Thoracic aorta (tissue), 2 donors: ENCODE measurements at places on chromosomes 2 and 18. TPM values are rescaled to one million over a fixed set of nuclear protein-coding genes. Genes with fewer than 3 reads are reported as not detected.

Gene ZSWIM2
- total RNA-seq = not detected

GRCh38 chr18:73615506-73615905 is 532.1 kb downstream of the FBXO15 start:
- H3K4me3 ChIP-seq = no peak overlapping the region
- H3K4me1 ChIP-seq = no peaks in the 10 kb centered on the region
- H3K27me3 ChIP-seq = no peaks in the 10 kb centered on the region
- H3K36me3 ChIP-seq = no peaks in the 10 kb centered on the region
- no peak overlapping the region for H3K27ac ChIP-seq
- no peak for DNase-seq

GRCh38 chr2:41000906-41001305 is 549.0 kb upstream of the SLC8A1 start:
- H3K27ac ChIP-seq = no peak overlapping the region
- no peaks in the 10 kb centered on the region for H3K4me1 ChIP-seq
- no peaks in the 10 kb centered on the region for H3K36me3 ChIP-seq
- no peak for DNase-seq

DNA sequence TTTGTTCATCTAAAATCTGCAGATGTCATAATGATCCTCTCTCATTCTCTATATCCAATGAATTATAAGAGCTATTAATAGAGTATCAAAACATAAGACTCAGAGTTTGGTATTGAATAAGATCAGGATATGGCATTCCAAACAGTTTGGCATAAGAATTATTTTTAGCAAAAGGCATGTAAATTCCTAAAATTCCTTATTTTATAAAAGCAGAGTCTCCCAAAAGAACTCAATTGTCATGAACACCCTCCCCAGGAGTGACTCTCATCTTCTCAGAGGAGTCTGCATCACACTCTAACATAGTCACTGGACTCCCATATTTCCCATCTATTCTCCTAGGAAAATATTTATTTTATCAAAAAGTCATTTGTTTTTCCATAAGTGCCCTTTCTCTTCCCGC is 1710.2 kb upstream of the SLC39A10 start:
- no peak overlapping the region for H3K4me3 ChIP-seq
- no peak overlapping the region for H3K27ac ChIP-seq
- no peaks in the 10 kb centered on the region for H3K27me3 ChIP-seq
- no peak for DNase-seq
- H3K36me3 ChIP-seq = no peaks in the 10 kb centered on the region

DNA sequence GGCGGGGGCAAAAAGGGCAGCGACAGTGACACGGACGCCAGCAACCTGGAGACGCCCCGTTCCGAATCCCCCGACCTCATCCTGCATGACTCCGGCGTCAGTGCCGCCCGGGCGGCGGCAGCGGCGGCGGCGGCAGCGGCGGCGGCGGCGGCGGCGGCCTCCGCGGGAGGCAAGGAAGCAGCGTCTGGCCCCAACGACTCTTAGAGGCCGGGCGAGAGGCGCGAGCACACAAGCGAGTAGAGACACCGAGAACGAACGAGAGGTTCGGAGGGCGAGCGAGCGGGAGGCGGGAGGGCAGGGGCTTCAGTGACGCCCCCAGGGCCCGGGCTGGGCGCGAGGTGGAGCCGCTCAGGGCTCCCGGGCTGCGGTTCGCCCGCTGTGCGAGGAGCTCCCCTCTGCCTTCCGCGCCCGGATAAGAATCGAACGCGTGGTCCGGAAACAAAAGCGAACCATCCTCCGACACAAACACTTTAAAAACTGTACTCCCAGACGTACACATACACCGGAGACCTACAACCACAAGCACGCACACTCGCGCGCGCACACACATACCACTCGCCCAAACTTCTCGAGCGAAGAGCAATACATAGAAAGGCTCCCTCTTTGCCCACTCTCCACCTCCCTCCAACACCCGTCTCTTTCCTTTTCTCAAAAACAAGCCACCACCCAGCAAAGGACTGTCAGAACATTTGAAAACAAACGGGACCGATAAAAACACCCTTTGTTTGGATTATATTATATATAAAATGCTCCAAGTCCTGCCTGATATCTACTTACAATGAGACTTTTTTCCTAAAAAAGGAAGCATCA is 2.8 kb downstream of the SP9 start:
- H3K4me1 ChIP-seq = peaks cover 62% of the 10 kb centered on the region
- H3K4me3 ChIP-seq = peak overlapping the region; percentile 65
- no peaks in the 10 kb centered on the region for H3K36me3 ChIP-seq
- peaks cover 82% of the 10 kb centered on the region for H3K27me3 ChIP-seq
- DNase-seq = no peak
- H3K27ac ChIP-seq = no peak overlapping the region

DNA sequence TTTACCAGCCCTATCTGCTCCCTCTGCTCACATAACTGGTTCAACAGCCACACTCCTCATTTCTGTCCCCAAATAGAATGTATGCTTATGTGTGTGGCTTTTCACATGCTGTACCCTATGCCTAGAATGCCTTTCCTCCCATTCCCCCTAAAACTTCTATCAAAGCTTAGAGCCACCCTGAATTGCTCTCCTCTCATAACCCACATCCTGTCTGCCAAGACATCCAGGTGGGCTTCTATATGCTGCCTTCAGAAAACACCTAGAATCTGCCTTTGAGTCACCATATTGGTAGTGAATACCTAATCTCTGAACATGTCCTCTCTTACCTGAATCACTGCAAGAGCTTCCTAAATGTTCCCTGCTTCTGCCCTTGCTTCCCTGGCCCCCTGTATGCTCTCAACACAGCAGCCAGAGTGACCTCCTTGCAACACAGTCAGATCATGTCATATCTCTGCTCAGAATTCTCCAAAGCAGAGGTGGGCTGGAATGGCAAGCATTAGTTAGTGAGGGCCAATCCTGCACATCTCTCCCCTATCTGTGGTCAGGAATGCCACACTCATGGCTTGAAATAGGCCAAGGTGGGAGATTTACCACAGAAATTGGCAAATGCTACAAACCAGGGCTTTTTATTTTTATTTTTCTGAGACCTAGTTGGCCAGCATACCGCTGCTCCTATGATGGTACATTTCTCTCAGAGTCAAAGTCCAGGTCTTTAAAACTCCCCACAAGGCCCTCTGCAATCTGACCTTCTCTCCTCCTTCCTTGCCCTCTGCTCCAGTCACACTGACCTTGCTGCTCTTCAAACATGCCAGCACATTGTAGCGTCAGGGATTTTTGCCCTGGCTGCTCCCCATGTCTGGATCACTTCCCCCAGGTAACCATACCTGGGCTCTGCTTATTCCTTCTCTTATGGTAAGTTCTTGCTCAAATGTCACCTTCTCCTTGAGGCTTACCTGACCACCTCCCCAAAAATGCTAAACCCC is 111.8 kb upstream of the STON1 start:
- H3K27ac ChIP-seq = no peak overlapping the region
- H3K4me1 ChIP-seq = peaks cover 6% of the 10 kb centered on the region
- no peak overlapping the region for H3K4me3 ChIP-seq
- no peaks in the 10 kb centered on the region for H3K27me3 ChIP-seq
- no peak for DNase-seq

DNA sequence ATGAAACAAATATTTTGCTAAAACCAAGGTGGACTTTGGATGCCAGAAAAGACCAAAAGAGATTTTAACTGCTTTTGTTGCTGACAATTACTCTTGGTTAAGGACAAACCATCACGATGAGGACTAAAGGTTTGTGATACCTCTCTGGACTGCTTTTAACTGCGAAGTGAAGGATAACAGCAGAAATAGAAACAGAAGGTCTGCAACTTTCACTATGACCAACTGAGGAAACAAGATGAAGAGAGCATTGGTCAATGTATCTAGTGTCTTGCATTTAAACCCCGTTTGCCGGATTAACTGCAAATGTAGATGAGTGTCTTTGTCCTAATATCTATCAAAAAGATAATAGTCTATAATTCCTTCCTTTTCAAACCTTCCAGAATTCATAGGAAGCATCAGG is 541.7 kb downstream of the ERBB4 start:
- no peak for DNase-seq
- H3K36me3 ChIP-seq = no peaks in the 10 kb centered on the region
- no peaks in the 10 kb centered on the region for H3K27me3 ChIP-seq
- H3K4me1 ChIP-seq = no peaks in the 10 kb centered on the region
- no peak overlapping the region for H3K27ac ChIP-seq

- no peaks in the 10 kb centered on the region for H3K36me3 ChIP-seq
- H3K27me3 ChIP-seq = no peaks in the 10 kb centered on the region
- H3K4me3 ChIP-seq = no peak overlapping the region
- DNase-seq = no peak
- H3K27ac ChIP-seq = no peak overlapping the region
Observed at GRCh38 chr2:221676566-221677172, 104.6 kb upstream of the EPHA4 start.

GRCh38 chr2:134689315-134689714 is 29.5 kb downstream of the TMEM163 start:
- DNase-seq = no peak
- H3K4me3 ChIP-seq = no peak overlapping the region
- no peaks in the 10 kb centered on the region for H3K4me1 ChIP-seq
- no peaks in the 10 kb centered on the region for H3K27me3 ChIP-seq

GRCh38 chr2:217414429-217414828 is 554.6 kb upstream of the TNP1 start:
- no peak for DNase-seq
- H3K27ac ChIP-seq = no peak overlapping the region
- peaks cover 29% of the 10 kb centered on the region for H3K4me1 ChIP-seq
- H3K4me3 ChIP-seq = no peak overlapping the region
- no peaks in the 10 kb centered on the region for H3K36me3 ChIP-seq
- no peaks in the 10 kb centered on the region for H3K27me3 ChIP-seq
